ENCODE measurements at places on chromosomes 3 and 15. TPM values are rescaled to one million over a fixed set of nuclear protein-coding genes. Genes with fewer than 3 reads are reported as not detected.

Gene CHRM5
- not detected for total RNA-seq

- H3K27me3 ChIP-seq = no peaks in the 10 kb centered on the region
- H3K36me3 ChIP-seq = no peaks in the 10 kb centered on the region
- peak overlapping the region; percentile 74 for H3K4me3 ChIP-seq
- no peak for DNase-seq
Observed at GRCh38 chr3:108590460-108590859, 938 bp downstream of the DZIP3 start.

Gene CCR2
- total RNA-seq = 15.8 TPM

Gene ISL2
- 0.38 TPM for total RNA-seq

DNA sequence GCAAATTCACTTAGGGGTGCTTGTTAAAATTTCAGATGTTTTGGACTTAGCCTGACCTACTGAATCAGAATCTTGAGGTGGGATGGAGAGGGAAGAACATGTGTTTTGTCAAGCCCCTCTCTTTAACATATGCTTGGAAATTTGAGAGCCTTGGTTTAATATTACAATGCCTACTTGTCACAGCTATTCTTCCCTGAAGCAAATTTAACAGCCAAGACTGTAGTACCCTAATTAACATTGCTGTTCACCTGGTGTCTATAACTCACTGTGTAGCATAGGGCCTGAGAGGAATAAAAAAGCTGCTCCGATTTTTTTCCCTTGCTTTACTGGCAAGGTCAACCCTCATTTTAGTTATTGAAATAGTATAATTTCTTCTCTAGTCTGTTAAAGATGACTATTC lies 880.1 kb downstream of the CADM2 start:
- no peak for DNase-seq
- H3K4me3 ChIP-seq = no peak overlapping the region
- H3K4me1 ChIP-seq = no peaks in the 10 kb centered on the region
- no peaks in the 10 kb centered on the region for H3K36me3 ChIP-seq

DNA sequence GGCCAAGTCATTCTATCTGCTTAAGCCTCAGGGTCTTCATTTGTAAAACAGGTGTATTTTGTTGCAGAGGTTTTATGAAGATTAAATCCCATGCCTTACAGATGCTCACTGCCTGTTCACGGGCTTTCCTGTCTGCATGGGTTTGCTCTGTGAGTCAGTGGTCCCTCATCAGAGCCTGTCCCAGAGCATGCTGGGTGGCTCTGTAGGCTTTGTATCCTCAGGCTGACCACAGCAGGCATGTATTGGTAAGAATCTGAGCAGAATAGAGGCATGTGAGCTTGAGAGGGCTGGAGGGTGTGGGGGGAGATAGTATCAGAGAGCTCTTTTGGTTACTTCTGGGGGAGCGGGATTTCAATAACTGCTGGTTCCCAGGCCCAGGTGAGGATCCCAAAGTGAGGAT lies 45.4 kb upstream of the PLXNA1 start:
- H3K36me3 ChIP-seq = no peaks in the 10 kb centered on the region
- H3K4me1 ChIP-seq = peaks cover 5% of the 10 kb centered on the region
- no peak overlapping the region for H3K27ac ChIP-seq
- H3K27me3 ChIP-seq = no peaks in the 10 kb centered on the region

Gene EXD1
- total RNA-seq = not detected

- no peak overlapping the region for H3K27ac ChIP-seq
- H3K4me1 ChIP-seq = no peaks in the 10 kb centered on the region
- DNase-seq = no peak
- H3K27me3 ChIP-seq = no peaks in the 10 kb centered on the region
Observed at GRCh38 chr15:62109982-62110851, 43.4 kb downstream of the C2CD4A start.

Gene SAMMSON
- total RNA-seq = not detected

Gene CYP1A2
- total RNA-seq = not detected

Gene APH1B
- 31.0 TPM for total RNA-seq

- no peaks in the 10 kb centered on the region for H3K27me3 ChIP-seq
- peaks cover 4% of the 10 kb centered on the region for H3K4me1 ChIP-seq
- no peak for DNase-seq
- H3K4me3 ChIP-seq = no peak overlapping the region
Observed at GRCh38 chr3:146313746-146314111, 62.8 kb upstream of the PLSCR4 start.

Gene TUSC7
- total RNA-seq = not detected

DNA sequence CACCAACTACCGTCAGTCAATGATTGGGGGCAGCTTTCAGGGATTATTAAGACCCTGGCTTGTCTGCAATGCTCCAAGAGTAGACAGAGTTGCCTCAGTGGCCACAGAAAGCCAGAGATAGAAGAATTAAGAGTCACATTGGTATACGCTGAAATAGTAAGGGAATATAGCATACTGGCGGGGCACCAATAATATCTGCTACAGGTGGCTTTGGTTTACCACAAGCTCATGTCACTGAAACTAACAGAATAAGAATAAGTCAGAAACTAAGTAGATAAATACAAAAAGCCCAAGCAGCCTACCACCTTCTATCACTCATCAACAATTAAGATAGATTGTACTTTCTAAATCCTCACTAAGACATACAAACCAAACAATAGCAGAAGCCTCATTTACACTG lies 2.5 kb upstream of the FHIT start:
- H3K4me3 ChIP-seq = no peak overlapping the region
- DNase-seq = no peak
- no peak overlapping the region for H3K27ac ChIP-seq

DNA sequence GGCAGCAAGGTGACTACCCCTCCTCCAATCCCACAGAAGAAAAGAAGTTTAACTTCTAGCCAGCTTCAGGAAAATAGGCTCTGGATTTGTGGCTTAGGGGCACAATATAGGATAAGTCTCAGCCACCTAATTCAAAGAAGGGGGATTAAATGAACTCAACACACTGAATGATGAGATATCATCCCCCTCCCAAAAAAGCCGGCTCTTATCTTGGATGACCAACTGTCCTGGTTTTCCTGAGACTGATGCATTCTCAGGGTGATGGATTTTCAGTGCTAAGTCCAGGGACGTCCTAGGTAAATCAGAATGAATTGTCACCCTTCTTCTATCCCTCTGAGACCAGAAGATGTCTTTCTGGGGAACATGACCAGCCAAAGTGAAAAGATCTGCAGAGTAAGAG lies 487.0 kb upstream of the PROK2 start:
- H3K27ac ChIP-seq = peak overlapping the region; percentile 27
- H3K36me3 ChIP-seq = no peaks in the 10 kb centered on the region
- no peak overlapping the region for H3K4me3 ChIP-seq
- no peaks in the 10 kb centered on the region for H3K27me3 ChIP-seq
- DNase-seq = no peak

DNA sequence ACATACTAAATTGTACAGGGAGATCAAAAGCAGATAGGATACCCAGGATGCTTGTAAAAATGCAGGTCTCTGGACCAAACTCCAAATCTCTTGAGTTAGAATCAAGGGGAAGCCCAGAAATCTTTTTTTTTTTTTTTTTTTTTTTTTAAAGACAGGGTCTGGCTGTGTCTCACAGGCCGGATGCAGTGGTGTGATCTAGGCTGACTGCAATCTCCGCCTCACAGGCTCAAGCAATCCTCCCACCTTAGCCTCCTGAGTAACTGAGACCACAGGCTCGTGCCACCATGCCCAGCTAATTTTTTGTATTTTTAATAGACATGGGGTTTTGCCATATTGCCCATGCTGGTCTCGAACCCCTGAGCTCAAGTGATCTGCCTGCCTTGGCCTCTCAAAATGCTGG lies 373.5 kb downstream of the SHQ1 start:
- H3K36me3 ChIP-seq = no peaks in the 10 kb centered on the region
- H3K27me3 ChIP-seq = no peaks in the 10 kb centered on the region
- no peak overlapping the region for H3K4me3 ChIP-seq

GRCh38 chr3:180973543-180973942 lies 16.0 kb downstream of the DNAJC19 start:
- H3K27ac ChIP-seq = no peak overlapping the region
- no peak overlapping the region for H3K4me3 ChIP-seq
- peaks cover 89% of the 10 kb centered on the region for H3K36me3 ChIP-seq
- no peaks in the 10 kb centered on the region for H3K4me1 ChIP-seq

Gene C3orf49
- total RNA-seq = not detected

Measured in lower lobe of right lung (tissue), 2 donors.